Ureter (tissue), 1 donor: ENCODE measurements at places on chromosomes 11 and 22. TPM values are rescaled to one million over a fixed set of nuclear protein-coding genes. Genes with fewer than 3 reads are reported as not detected.
A peak's percentile ranks its signal among the peaks of the same experiment; 100 is the strongest.

DNA sequence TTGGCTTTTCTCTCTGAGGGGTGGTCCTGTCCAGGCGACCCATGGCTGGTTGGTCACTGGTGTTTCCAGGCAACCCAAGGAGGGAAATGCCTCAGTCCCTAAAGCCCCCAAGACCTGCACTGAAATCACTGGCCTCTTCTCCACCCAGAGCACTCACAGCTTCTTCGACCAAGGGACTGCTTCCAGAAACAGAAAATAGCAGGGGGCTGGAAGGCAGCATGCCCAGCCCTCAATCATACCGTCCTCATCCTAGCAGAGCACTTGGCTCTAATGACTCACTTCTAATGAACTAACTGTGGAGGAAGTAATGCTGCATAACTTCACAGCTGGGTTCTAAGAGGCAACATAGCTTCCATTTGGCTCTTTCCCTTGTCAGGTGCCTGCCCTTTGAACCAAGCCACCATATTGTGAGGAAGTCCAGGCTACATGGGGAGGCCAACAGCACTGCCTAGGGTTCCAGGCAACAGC, 27.6 kb downstream of the DKK3 start:
- DNase-seq, result no peak

DNA sequence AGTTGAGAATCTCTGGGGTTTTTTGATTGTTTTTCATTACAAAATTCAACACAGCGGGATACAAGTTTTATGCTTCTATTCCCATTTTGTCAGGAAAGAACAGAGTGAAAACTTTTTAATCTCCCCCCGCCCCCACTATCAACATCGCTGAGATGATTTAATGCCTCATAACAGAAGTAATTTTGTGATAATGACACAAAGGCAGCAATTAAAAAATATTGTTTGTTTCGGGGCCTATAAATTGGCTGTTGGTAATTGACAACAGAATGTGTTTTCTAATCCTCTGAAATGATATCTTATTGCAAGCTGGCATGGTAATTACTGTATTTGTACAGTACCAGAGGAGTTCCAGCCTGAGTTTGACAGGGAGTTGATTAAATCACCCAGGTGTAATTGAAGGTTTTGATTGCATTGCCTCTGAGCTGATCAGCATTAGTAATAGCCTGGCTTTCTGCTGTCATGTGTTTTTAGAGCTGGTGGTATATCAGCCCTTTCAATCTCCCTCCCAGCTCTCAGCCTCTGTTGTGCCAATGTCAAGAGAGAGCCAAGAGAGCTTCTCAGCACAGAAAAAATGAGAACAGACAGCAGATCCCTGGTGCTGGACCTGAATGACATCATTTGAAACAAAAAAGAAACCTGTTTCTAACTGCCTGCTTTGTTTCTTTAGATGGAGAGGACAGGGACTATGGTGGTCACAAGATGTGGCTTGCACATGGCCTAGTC, 265.1 kb downstream of the FAM76B start:
- DNase-seq, result no peak

DNA sequence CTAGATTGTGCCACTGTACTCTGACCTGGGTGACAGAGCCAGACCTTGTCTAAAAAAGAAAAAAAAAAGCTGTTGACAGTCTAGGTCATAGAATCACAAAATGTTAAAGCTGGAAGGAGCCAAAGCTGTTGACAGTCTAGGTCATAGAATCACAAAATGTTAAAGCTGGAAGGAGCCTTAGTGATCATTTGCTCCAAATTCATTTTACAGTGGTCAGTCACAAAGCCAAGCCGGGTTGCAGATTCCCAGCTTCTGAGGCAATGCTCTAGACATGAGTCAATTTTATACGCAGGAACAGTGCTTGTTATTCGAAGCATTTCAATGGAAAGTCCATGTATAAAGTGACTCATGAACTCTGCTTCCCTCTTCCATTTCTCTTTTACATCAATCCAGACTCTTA, 47.4 kb downstream of the SYT13 start:
- DNase-seq, result no peak

DNA sequence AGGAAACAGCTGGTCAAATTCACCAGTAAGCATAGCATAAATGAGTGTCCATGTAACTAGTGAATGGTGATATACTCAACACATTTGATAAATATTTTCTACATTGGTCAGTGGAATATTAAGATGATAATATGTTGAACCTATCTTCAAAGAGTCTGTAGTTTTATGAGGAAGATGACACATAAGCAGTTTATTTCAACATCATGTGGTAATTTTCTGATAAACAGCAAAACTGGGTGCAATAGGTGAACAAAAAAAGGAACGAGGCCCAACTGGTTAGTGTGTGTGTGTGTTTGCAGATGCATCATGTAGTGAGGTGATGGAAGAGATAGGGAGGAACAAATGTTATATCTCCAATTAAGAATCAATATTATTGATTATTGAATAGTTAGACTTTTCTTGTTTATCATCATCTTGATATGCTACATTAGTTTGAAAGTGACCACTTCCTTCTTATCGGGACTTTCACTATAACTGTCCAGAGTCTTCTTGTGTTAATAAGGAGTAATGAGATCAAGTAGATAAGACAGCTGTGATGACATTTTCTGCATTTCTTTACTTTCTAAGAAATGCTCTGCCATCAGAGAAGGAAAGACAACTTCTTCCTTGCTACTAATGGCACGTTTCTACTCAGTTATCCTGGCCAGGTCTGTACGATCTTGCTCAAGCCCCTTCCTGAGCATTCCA, 270.7 kb downstream of the ETS1 start:
- DNase-seq, result no peak

- no peak for DNase-seq
Observed at GRCh38 chr11:116509551-116509950, 263.2 kb downstream of the BUD13 start.

The NOX4 gene
- total RNA-seq, result 1.6 TPM

- DNase-seq, result no peak
Observed at GRCh38 chr11:98740321-98740720, 280.4 kb upstream of the CNTN5 start.

The ROBO4 gene
- 16.8 TPM for total RNA-seq

- DNase-seq, result peak; percentile 40
Observed at GRCh38 chr11:2582351-2582945, 117.3 kb downstream of the KCNQ1OT1 start.
